ENCODE measurements at places on chromosomes 5 and 9.

DNA sequence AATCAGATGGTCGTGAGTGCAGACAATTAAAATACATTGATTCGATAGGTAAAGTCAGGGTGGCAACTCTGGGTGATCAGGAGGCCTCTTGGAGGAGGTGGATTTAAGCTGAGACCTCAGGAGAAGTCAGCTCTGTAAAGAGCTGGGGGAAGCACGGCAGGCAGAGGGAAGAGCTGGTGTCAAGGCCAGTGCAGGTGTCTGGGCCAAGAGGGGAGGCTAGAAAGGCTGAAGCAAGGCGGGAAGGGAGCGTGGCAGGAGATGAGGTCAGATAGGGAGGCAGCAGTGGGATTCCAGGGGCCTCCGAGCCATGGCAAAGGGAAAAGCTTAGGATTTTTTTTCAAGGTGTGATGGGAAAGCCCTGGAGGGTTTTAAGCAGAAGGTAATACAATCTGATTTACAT lies 178.7 kb downstream of the FSTL4 start:
- DNase-seq, result no peak

GRCh38 chr9:86405926-86406325 lies 51.7 kb upstream of the TUT7 start:
- peak; percentile 57 for DNase-seq

GRCh38 chr5:75510417-75510835 lies 1.0 kb downstream of the CERT1 start:
- no peak for DNase-seq

GRCh38 chr5:33088176-33088575 lies 352.6 kb upstream of the TARS1 start:
- DNase-seq, result no peak

DNA sequence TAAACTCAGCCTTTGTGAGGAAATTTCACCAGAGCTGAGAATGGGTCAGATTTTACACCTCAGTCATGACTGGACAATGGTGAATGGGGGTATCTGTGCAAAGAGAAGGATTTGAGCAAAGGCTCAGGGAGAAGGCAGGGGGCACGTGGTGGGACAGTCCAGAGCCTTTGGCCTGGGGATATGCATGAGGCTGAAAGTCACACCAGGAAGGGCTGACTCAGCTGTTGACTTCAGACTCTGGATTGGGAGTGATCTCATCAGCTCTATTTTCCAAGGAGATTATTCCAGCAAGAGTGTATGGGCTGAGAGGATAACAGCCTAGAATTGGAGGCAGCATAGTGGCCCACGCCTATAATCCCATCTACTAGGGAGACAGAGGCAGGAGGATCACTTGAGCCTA lies 53.6 kb downstream of the SAXO1 start:
- peak; percentile 27 for DNase-seq

DNA sequence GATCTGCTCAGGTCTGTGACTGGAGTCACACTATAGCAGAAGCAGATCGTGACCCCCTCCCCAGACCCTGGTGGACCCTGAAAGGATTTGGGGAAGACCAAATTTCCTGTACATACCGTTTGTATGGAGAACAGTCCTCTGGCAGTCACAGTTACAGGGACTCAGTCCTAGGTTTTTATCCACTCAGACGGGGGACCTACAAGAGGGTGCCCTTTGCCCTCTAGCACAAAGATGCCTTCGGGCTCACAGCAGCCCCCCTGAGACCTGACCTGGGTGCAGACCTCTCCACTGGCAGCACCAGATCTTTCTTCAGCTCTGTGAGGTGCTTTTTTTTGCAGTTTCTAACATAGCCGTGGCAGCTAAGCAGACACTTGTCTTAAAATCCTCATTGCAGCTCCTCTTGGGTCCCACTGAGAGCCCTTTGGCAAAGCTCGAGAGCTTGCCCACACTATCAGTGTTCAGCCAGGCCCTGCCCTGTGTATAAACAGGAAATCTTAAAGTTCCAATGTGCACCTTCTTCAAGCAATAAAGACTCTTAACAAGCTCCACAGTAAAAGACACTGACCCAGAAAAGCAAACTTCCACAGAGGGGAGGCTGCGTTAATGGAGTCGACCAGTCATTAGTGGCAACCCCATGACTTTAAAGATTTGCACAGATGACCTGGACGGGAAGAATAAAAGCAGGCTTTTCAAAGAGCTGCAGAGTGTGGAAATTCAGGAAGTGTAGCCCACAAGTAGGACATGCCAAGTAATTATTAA lies 71.8 kb upstream of the LHFPL2 start:
- DNase-seq, result no peak

- DNase-seq, result no peak
These were observed 5.1 kb downstream of the TXN start for GRCh38 chr9:110251212-110251611.

- DNase-seq, result no peak
These were observed 216.9 kb upstream of the ZNF608 start for GRCh38 chr5:124963236-124963919.

DNA sequence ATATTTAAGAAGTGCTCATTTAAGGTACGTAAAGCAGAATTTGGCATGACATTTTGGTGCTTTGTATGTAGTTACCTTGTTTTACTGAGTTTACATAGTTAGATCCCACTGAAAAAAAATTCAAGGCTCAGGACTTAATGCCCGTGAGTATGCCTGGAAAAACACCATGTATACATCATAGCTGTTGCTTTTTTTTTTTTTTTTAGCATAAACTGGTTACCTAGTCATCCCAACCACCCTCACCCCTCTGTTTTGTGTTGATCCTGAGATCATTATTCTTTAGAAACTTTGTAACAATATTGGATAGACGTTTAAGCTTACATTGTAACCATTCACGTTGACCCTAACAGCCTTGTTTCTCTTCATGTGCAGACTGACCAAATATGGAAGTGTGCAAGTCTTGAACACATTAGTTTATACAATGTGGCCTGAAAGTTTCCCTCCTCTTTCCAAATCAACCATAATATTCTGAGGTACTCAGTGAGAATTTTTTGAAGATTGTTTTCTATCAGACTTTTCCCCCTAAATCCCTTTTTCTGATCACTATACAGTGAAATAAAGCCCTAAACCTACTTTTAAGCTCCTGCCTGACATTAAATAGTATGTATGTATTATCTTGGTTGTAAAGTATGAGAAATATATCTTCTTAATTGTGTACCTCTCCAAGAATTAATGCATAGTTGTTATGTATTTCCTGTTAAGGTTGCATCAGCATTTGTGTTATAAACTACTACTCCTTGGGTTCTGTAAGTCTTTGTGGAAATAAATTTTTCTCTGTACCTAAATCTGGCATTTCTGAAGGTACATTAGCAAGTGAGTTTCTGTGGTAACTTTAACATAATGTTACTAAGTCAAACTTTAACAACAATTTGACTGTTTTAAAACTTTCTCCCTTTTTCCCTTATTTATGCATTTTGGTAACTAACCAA lies 4.4 kb downstream of the RABGAP1 start:
- no peak for DNase-seq

DNA sequence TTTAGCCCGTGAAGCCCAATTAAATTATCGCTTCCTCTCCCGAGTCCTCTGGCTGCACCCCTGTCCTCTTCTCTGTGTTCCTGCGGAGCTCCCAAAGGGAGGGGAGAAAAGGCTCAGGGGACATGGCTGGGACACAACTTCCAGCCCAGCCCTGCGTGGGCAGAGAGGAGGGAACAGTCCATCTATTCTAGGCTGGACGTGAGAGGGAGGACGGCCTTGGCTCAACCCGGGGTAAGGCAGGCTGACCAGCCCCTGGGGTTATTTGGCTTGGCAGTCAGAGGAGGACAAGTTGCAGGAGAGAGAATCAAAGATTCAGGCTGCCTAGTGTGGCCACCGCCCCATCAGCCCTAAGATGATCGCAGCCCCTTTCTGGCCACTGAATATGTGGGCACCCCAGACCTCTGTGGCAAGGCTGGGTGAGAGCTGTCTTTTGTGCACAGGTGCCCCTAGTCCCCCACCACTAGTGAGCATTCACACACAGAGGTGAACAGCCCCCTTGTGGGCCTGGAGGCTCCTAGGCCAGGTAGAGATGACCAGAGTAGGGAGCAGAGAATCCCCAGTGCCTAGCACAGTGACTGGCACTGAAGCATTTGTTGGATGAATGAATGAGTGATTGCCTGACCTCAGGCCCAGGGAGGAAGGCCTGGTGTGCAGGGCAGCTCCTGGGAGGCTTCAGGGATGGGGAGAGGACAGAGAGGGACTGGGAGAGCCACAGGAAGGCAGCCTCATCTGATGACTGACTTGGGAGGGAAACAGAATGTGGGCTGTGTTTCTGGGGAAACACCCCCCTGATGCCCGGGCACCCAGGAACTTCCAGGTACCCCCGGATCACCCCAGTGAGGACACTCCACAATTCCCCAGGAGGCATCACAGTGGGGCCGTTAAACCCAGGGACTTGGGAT lies 133.9 kb downstream of the C9orf50 start:
- DNase-seq, result no peak

DNA sequence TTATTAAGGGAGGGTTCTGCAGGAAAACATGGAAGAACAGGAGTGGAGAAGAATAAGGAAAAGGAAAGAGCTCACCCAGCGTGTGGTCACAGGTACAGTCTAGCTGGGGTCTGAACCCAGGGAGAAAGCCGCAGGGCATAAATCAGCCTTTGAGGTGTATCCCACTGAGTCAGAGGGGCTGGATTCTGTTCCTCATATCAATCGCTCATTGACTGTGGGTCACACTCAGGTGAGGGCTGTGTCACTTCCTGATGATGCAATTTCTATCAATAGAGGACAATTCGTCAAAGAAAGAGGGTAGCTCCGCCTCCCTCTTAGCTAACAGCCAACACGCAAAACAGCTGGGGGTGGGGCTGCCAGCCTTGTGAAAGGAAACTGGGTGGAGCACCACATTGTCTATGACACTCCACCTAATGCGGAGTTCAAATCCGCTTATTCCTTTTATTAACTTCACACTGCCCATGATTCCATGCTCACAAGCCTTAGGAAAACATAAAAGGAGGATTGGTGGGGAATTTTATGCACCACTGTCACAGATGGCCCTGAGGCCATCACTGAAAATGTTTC lies 176.2 kb downstream of the ICE1 start:
- no peak for DNase-seq

- DNase-seq, result peak; percentile 46
These were observed 59.1 kb downstream of the HMHB1 start for GRCh38 chr5:143870871-143871632.

DNA sequence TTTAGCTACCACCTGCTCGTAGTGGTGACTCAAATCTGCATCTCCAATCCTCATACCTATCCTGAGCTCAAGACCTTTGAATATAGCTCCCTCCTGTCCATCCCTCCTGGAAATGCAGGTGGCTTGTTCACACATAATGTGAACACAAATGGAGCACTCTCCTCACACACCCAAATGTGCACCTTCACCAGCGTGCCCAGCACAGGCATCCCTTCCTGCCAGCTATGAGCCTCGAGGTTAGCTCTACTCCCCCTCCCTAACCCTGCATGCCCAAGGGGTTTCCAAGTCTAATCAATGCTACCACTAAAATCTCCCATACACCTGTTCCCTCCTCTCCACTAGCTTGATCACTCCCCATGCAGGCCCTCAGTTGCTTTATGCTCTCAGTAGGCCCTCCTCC lies 2.2 kb upstream of the TGFBI start:
- no peak for DNase-seq

DNA sequence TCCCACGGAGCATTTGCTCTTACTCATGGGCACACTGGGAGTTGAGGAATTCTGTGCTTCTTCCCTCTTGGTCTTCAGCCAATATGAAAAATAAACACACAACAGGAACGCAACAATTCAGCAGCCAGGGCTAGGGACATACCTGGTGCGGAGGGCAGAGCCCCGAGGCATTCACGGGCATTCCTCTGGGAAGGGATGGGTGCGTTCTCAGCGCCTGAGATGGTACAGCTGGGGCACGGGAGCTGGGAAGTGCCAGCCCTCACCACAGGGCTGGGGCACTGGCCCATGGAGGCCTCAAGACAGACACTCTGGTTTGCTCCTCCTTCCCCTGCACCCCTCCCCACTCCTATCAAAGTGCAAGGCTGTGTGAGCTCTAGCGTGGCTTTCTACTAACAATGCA lies 2.1 kb downstream of the SLC6A3 start:
- no peak for DNase-seq
